ENCODE measurements at places on chromosomes 6 and 20. TPM values are rescaled to one million over a fixed set of nuclear protein-coding genes. Genes with fewer than 3 reads are reported as not detected.

The IL20RA gene
- 1.8 TPM for polyA plus RNA-seq

DNA sequence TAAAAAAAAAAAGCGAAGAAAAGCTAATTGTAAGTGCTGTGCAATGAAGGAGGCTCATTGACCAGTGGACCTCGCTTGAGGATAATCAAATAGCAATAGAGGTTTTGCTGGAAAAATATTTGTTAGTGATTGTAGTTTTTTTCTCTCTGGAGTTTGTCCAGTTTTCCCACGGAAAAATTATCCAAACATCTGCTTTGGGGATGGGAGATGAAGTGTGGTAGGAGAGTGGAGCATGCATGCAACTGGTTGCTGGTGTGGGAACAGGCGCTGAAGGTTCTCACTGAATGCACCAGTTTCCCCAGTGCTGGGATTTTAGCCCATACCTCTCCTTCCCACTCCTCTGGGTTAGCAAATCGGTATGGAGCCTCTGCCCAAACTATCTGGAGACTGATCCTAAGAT lies 281.7 kb upstream of the TAB2 start:
- no peak for DNase-seq

- no peak for DNase-seq
Measured at GRCh38 chr20:15584507-15584906, 988.7 kb downstream of the KIF16B start.

DNA sequence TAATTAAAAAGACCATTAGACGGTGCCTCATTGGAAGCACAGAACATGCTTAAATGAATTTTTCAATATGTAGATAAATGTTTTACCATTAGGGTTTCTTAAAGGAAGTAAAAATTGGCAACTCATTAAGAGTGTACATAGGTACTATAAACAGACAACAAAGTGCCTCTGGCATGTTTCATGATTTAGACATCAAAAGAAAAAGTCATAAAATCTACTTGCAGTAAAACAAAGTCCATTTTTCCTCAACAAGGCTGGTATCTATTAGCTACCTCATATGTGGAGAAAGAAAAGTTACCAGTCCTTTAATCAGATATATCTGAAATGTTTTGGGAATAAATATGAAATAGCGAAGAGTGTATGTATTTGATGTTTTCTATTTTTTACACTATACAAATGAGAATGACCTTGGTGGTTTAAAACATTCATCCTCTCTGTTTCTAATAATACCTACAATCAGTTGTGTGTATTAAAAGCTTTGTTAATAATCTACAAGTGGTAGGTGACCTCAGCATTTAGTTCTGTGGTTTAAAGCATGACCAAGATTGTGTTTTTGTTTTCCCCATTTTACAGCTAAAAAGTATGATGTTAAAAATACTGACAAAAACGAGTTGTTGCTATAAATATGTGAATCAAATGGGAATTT lies 87.5 kb downstream of the HDGFL1 start:
- DNase-seq: no peak

- no peak for DNase-seq
Measured at GRCh38 chr6:148840256-148840655, 93.4 kb downstream of the UST start.

DNA sequence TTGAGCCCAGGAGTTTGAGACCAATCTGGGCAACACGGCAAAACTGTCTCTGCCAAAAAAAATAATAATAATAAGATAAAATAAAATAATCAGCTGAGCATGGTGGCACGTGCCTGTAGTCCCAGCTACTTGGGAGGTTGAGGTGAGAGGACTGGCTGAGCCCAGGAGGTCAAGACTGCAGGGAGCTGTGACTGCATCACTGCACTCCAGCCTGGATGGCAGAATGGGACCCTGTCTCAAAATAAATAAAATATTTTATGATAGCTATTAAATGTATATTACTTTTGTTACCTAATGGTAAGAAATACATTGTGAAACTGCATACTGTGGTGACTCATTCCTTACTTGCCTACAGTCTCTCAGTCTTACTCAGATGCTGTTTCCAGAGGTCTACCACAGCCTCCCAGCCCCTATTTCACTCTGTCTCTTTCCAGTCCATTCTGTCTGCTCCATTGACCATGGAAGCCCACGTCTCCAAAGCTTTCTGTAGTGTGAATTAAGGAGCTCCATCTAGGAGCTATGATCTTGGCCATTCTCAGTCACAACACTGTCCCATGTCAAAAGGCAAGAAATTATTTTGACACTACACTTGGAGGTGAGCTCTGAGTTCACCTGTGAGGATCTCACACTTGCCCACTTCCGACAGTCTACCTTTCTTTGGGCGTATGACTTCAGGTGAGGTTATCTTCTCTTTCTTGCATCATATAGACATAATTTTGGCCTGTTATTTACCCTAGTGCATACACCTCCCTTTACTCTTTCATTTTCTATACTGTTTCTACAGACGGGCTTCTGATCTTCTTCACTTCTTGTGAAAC lies 22.4 kb upstream of the SNX9 start:
- no peak for DNase-seq

DNA sequence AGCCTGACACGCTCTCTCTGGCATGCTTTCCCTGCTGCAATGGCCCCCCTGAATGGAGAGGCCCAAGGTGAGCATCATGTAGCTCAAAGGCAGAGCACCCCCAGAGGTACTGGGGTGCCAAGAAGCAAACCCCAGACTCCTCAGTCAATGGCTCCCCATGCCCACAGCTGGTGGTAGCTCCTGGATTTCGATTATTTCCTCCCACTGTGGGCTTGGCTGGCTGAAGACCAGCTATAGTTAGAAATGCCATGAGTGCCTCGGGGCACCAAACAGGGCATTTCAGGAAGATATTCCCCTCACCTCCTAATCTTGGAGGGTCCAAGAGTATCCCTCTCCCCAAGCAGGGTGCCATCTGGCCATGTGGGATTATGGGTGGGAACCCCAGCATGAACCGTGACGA lies 16.8 kb downstream of the MAP1LC3A start:
- DNase-seq: no peak

The TMEM200A gene
- polyA plus RNA-seq: not detected

- DNase-seq: no peak
Measured at GRCh38 chr6:33849500-33850075, 45.8 kb upstream of the MLN start.

DNA sequence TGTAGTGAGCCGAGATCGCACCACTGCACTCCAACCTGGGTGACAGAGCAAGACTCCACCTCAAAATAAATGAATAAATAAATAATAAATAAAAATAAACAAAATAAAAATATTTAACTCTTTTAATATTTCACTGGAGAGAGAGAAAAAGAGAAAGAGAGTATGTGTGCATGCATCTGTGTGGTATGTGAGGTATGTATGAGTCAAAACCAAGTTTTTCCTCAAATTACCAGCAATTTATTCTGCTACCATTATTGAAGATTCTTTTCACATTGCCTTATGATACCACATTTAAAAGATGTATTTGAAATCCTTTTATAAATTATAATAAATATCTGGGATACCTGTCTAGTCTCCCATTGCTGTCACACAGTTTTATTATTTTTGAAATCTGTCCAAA lies 122.1 kb downstream of the CD164 start:
- DNase-seq: no peak

The HELZ2 gene
- 4.8 TPM for polyA plus RNA-seq

The FKBP1C gene
- not detected for polyA plus RNA-seq

The EMILIN3 gene
- polyA plus RNA-seq: 6.4 TPM

- no peak for DNase-seq
Measured at GRCh38 chr6:21098134-21098533, 495.4 kb upstream of the SOX4 start.

The PTPRK gene
- polyA plus RNA-seq: 9.1 TPM

GRCh38 chr20:46357030-46357514 lies 48.8 kb upstream of the CDH22 start:
- DNase-seq: peak; percentile 33

The DEFB125 gene
- polyA plus RNA-seq: not detected

- no peak for DNase-seq
Measured at GRCh38 chr6:100553243-100553642, 88.5 kb upstream of the SIM1 start.

The DAAM2 gene
- 16.3 TPM for polyA plus RNA-seq

The CAGE1 gene
- not detected for polyA plus RNA-seq

- DNase-seq: peak; percentile 23
Measured at GRCh38 chr6:41488433-41489119, 57.6 kb upstream of the FOXP4 start.

- DNase-seq: no peak
Measured at GRCh38 chr20:57467742-57468141, 57.2 kb downstream of the CTCFL start.

GRCh38 chr6:156438350-156438923 lies 338.7 kb upstream of the ARID1B start:
- DNase-seq: no peak

- DNase-seq: no peak
Measured at GRCh38 chr6:126235363-126235762, 104.6 kb upstream of the CENPW start.

DNA sequence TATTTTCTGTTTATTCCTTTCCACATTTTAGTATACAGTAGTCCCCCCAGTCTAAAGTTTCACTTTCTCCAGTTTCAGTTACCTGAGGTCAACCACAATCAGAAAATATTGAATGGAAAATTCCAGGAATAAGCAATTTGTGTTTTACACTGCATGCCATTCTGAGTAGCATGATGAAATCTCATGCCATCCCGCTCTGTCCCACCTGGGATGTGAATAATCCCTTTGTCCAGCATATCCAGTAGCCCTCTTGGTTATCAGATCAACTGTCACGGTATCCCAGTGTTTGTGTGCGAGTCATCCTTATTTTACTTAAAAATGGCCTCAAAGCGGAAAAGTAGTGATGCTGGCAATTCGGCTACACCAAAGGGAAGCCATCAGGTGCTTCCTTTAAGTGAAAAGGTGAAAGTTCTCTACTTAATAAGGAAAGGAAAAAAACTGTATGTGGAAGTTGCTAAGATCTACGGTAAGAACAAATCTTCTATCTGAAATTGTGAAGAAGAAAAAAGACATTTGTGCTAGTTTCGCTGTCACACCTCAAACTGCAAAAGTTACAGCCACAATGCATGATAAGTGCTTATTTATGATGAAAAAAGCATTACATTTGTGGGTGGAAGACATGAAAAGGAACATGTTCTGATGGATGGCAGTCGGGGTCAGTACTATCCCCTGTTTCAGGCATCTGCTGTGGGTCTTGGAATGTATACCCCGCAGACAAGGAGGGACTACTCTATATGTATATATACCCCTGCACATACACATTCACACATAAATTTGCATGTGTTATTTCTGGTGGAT lies 11.3 kb downstream of the NOX3 start:
- no peak for DNase-seq

GRCh38 chr6:158068156-158068892 lies 86.7 kb downstream of the SYNJ2 start:
- no peak for DNase-seq

The DLK2 gene
- 1.8 TPM for polyA plus RNA-seq

- peak; percentile 90 for DNase-seq
Measured at GRCh38 chr20:50308513-50309279, 118.1 kb downstream of the CEBPB start.

DNA sequence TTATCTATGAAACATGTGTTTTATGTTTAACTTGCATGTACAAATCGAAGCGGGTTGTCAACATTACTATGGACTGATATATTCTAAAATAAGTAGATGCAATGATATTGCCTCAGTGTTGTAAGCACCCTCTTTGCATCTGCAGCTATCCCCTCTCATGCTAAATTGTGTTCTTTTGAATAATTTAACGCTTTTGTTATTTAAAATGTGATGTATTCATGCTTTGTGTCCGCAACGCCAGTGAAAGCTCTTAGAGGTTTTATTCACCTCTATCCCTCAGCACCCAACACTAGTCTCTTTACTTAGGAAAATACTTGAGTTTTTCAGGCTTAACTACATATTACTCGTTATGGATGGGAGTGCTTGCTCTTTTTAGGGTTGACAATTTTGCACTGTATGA lies 173.7 kb upstream of the ID4 start:
- no peak for DNase-seq

GRCh38 chr6:35370124-35370741 lies 27.9 kb downstream of the PPARD start:
- DNase-seq: peak; percentile 80

The ADGRF4 gene
- 0.01 TPM for polyA plus RNA-seq

DNA sequence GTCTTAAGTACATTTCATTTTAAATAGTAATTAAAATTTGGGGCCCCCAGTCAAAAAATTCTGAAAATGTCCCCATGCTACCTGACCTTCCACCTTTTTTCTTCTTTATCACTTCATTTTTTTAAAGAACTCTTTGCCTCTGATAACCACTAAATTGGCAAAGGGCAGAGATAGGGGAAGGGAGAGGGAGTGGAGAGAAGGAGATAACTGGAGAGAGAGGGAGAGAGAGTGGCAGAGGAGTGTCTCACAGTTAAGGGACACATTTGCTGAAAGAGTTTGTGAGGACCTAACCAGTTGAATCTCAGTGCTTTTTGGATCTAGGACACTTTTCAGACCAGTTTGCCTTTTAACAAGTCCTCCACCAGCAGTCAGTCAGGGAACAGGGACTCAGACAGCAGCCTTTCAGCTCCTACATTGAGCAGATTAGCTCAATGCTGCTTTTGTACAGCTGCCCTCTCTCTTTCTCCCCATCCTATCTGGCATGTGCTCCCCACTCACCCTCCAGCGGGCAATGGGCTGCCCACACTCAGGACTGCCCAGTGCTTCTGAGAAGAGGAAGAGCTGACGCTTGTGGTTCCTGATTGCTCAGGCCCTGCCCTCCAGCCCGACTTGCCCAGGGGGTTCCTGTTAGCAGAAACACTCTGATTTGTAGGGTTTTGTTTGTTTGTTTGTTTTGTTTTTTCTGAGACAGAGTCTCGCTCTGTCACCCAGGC lies 14.4 kb downstream of the ARMC2 start:
- DNase-seq: peak; percentile 37

DNA sequence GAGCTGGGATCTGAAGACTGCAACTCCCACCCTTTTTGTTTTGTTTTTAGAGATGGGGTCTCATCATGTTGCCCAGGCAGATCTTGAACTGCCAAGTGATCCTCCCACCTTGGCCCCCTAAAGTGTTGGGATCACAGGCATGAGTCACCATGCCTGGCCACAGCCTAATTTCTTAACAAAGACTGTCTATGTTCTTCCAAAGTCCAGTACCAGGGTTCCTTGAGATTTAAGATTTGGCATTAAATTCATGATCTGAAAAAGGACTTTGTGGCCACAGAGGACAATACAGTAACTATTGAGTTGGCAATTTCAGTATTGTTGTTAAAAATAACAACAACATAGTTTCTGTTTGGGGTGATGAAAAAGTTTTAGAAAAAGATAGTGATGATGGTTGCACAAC lies 28.7 kb upstream of the BEND3 start:
- no peak for DNase-seq

The ULBP3 gene
- not detected for polyA plus RNA-seq

DNA sequence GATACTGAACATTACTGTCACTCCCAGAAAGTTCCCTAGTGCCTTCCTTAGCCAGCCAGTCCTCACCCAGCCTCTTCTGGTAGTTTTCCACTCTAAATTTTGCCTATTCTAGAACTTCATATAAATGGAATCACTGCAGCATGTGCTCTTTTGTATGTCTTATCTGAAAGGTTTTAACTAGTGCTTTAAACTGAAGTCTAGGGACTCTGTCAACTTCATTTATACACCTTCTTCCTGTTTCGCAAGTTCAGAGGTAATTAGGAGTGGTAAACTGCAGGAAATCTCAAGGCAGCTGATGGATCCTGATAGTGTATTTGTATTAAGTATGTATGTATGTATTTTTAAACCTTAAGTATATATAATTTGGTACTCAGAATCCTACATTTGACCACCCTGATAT lies 94.3 kb downstream of the TCP11 start:
- DNase-seq: no peak

The ENPP3 gene
- polyA plus RNA-seq: 0.22 TPM

- no peak for DNase-seq
Measured at GRCh38 chr20:38313676-38314075, 9.7 kb downstream of the BPI start.
